Sigmoid colon (tissue), 7 donors: ENCODE measurements at places on chromosomes 5 and 9.

GRCh38 chr5:51387884-51388275 lies 4.6 kb downstream of the ISL1 start:
- H3K27me3 ChIP-seq: peaks cover 14% of the 10 kb centered on the region
- no peaks in the 10 kb centered on the region for H3K36me3 ChIP-seq
- DNase-seq: no peak
- no peak overlapping the region for H3K4me3 ChIP-seq

DNA sequence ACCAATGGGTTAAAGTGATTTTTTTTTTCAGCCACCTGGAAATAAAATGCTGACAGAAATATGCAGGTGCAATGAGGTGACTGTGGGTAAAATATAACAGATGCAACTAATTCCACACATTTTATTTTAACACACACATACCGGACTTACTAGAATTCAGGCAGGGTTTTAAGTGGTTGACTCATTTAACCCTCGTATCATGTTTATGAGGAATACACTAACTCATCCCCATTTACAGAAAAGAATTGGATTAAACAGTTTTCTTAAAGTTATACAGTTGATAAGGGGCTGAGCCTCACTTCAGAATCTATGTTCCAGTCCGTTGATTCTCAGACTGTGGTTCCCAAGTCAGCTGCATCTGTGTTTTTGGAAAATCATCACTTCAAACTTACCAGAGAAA lies 207.5 kb downstream of the CHSY3 start:
- H3K36me3 ChIP-seq: no peaks in the 10 kb centered on the region
- no peak overlapping the region for H3K4me3 ChIP-seq

DNA sequence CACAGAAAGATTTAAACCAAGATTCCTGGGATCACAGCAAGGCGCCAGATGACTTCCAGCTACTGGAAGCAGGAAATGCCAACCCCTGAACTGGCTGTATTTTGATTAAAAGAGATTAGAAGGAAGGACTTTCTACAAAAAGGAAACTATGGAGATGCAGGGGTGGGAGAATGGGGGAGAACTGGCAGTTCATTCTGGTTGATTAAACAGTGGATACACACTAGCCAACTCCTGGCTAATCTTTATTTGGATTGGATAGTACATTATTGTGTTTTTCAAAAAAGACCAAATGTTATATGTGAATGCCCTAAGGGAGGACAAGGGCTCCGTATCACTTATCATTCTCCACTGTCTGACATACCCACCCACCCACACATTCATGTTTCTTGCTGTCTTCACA lies 93.2 kb downstream of the CDO1 start:
- no peaks in the 10 kb centered on the region for H3K27me3 ChIP-seq
- H3K4me1 ChIP-seq: no peaks in the 10 kb centered on the region
- H3K27ac ChIP-seq: no peak overlapping the region
- H3K36me3 ChIP-seq: no peaks in the 10 kb centered on the region
- H3K4me3 ChIP-seq: no peak overlapping the region

GRCh38 chr5:133700251-133700650 lies 87.9 kb upstream of the FSTL4 start:
- H3K4me1 ChIP-seq: no peaks in the 10 kb centered on the region
- H3K27me3 ChIP-seq: no peaks in the 10 kb centered on the region
- no peak overlapping the region for H3K4me3 ChIP-seq
- no peak overlapping the region for H3K27ac ChIP-seq
- no peaks in the 10 kb centered on the region for H3K36me3 ChIP-seq
- DNase-seq: peak; percentile 24

DNA sequence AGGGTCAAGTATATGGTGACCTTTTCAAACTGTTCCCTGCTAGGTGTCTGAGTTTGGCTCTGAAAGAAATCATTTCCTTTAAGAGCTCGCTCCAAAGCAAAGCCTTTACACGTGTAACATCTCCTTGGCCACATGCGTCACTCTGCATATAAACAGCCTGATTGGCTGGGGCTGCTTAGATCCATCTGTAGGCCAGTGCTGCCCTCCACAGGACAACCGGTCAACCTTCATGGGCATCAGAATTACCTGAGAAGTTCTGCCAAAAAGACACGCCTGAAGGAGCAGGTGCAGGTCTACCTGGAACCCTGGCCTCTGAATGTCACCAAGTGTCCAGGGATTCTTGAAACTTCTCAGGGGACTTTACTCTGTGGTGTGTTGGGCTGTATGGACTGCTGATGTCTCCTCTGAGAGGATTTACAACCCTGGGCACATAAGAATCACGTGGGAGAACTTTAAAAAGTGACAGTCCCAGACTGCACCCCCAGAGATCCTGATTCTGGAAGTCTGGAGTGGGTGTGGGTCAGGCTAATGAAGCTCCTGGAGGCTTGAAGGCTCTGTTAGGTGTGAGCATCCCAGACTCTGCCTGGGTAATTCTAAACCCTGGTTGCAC lies 497.6 kb downstream of the GADD45G start:
- H3K4me1 ChIP-seq: no peaks in the 10 kb centered on the region
- H3K27ac ChIP-seq: no peak overlapping the region
- no peak overlapping the region for H3K4me3 ChIP-seq
- no peaks in the 10 kb centered on the region for H3K27me3 ChIP-seq
- DNase-seq: peak; percentile 94

GRCh38 chr9:93244510-93245436 lies 60.8 kb downstream of the WNK2 start:
- no peak overlapping the region for H3K27ac ChIP-seq
- H3K4me3 ChIP-seq: no peak overlapping the region
- no peaks in the 10 kb centered on the region for H3K4me1 ChIP-seq
- H3K27me3 ChIP-seq: no peaks in the 10 kb centered on the region
- DNase-seq: no peak

GRCh38 chr9:91810286-91810905 lies 139.6 kb downstream of the ROR2 start:
- H3K4me1 ChIP-seq: peaks cover 80% of the 10 kb centered on the region
- no peaks in the 10 kb centered on the region for H3K36me3 ChIP-seq
- DNase-seq: peak; percentile 57
- H3K27me3 ChIP-seq: no peaks in the 10 kb centered on the region
- H3K27ac ChIP-seq: peak overlapping the region; percentile 84
- H3K4me3 ChIP-seq: no peak overlapping the region

- H3K27me3 ChIP-seq: no peaks in the 10 kb centered on the region
- DNase-seq: no peak
- H3K36me3 ChIP-seq: no peaks in the 10 kb centered on the region
- no peak overlapping the region for H3K4me3 ChIP-seq
- no peak overlapping the region for H3K27ac ChIP-seq
- no peaks in the 10 kb centered on the region for H3K4me1 ChIP-seq
These were observed 938.3 kb upstream of the PTPRD start for GRCh38 chr9:11551106-11551505.

DNA sequence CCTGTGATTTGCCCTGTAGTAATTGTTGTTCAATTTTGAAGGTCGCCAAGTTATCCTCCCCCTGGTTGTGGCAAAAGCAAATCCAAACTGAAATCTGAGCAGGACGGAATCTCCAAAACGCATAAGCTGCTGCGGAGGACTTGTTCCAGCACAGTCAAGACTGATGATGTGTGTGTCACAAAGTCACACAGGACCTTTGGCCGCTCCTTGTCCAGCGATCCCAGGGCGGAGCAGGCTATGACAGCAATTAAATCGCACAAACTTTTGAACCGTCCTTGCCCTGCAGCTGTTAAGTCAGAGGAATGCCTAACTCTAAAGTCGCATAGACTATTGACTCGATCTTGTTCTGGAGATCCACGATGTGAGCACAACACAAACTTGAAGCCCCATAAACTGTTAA lies 128.4 kb downstream of the PARP8 start:
- H3K27me3 ChIP-seq: no peaks in the 10 kb centered on the region
- H3K27ac ChIP-seq: no peak overlapping the region
- DNase-seq: no peak
- H3K4me1 ChIP-seq: no peaks in the 10 kb centered on the region
- peaks cover 3% of the 10 kb centered on the region for H3K36me3 ChIP-seq

GRCh38 chr5:621341-621761 lies 9.2 kb downstream of the CEP72 start:
- H3K4me1 ChIP-seq: no peaks in the 10 kb centered on the region
- H3K27me3 ChIP-seq: no peaks in the 10 kb centered on the region
- peak; percentile 46 for DNase-seq
- H3K4me3 ChIP-seq: no peak overlapping the region
- no peak overlapping the region for H3K27ac ChIP-seq
- H3K36me3 ChIP-seq: peaks cover 9% of the 10 kb centered on the region

DNA sequence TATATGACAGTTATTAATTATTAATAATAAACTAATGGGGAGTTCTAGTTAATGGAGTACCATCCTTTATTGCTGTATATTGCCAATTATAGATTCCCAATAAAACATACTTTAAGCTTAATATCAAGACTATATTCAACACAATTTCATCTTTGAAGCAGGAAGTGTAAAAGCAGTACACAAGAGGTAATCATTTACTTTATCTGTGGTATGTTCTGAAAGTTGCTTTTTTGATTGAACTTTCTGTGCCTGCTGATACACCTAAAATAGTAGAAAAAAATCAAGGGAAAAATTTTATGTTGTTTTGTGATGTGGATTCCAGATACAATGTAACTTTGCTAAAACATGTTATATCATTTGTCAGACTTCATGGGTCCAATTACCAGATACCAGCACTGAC lies 58.0 kb downstream of the ACO1 start:
- H3K36me3 ChIP-seq: peaks cover 80% of the 10 kb centered on the region
- no peak overlapping the region for H3K27ac ChIP-seq
- H3K27me3 ChIP-seq: no peaks in the 10 kb centered on the region
- no peak for DNase-seq
- H3K4me3 ChIP-seq: no peak overlapping the region

GRCh38 chr5:90902651-90903386 lies 344.2 kb downstream of the ADGRV1 start:
- no peaks in the 10 kb centered on the region for H3K4me1 ChIP-seq
- H3K27ac ChIP-seq: no peak overlapping the region
- H3K27me3 ChIP-seq: no peaks in the 10 kb centered on the region
- no peak overlapping the region for H3K4me3 ChIP-seq

GRCh38 chr9:3477236-3477834 lies 48.5 kb downstream of the RFX3 start:
- H3K27me3 ChIP-seq: no peaks in the 10 kb centered on the region
- no peak overlapping the region for H3K27ac ChIP-seq
- no peak for DNase-seq
- no peaks in the 10 kb centered on the region for H3K4me1 ChIP-seq
- H3K4me3 ChIP-seq: no peak overlapping the region
- H3K36me3 ChIP-seq: no peaks in the 10 kb centered on the region

DNA sequence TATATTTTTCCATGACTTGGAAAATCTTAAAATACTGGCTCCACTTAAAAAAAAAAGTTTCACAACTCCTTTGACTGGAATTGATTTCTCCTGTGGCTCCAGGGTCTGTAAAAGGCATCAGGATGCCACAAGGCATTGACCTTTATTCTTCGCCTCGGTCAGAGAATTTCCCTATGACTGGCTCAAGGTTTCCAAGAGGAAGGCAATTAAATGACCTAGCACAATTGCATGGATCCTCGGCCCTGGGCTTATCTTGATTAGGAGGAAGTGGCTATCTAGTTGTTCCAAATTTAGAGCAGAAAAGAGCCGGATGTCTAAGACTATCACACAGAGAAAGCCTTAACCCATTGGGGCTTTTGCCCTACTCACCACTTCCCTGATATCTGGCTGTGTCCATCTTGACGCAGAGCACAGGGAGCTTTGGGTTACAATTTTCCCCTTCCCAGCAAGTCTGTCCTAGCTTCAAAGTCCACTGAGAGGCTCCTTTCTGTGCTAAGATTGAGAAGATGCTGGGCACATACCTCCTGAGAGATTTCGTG lies 56.9 kb upstream of the COL15A1 start:
- peak overlapping the region; percentile 29 for H3K27ac ChIP-seq
- H3K4me1 ChIP-seq: no peaks in the 10 kb centered on the region
- H3K36me3 ChIP-seq: no peaks in the 10 kb centered on the region
- H3K27me3 ChIP-seq: no peaks in the 10 kb centered on the region
- DNase-seq: no peak

DNA sequence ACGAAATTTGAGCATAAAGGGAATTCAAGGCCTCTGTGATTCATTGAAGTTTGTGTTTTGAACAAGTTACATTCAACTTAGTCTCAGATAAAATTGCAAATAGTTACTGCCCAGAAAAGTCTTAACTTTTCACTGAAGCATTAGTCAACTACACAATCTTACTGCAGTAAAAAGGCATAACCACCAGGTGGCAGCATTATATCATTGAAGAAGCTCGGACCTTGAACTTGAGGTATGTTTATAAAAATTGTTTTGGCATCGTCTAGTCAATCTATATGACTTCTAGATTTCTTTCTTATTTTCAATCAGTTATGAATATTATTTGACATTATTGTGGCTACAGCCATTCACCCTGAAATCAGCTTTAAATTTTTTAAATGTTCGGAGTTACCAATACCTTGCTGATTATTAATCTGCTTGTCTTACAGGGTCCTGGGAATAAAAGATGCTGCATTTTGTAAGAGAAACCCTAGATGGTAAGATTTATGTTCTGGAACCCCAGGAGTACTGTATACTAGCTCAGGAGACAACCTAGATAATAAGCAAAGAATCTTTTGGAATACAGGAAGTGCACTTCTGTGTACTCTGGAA lies 83.9 kb upstream of the GRAMD2B start:
- H3K27me3 ChIP-seq: no peaks in the 10 kb centered on the region
- H3K27ac ChIP-seq: no peak overlapping the region
- no peak for DNase-seq
- no peak overlapping the region for H3K4me3 ChIP-seq

DNA sequence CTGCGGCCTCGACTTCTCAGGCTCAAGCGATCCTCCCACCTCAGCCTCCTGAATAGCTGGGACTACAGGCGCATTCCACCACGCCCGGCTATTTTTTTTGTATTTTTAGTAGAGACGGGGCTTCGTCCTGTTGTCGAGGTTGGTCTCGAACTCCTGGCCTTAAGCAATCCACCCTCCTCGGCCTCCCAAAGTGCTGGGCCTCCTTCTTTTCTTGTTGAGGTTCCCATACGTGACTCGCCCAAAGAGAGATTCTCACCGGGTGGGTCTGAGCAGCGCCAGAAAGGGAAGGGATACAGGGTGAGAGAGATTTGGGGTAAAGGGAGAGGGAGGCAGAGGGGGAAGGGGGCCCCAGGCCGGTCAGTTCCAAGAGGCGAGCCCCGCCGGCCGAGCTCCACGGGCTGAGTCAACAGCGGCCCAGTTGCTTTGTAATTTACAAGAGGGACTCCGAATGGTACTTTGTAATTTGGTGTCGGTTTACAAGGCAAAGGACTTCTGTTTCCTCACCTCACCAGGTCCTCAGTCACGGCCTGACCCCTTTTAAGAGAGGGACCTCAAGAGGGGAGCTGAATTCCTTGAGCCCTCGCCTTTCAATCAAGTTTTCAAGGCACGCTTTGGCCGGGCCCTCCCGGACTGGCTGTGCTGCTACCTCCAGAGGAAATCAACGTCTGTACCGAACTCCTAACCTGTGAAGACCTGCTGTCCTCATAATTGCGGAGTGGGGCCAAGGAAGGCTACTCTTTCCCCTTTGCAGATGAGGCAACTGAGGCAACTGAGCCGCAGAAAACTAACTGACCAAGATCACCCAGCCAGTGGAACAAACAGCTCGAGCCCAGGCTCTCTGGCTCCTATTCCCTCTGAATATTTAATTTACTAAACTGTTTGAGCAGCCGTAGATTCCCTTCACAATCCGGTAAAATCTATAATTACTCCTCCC lies 3.3 kb upstream of the DMRT2 start:
- peak overlapping the region; percentile 37 for H3K4me3 ChIP-seq
- peaks cover 60% of the 10 kb centered on the region for H3K4me1 ChIP-seq
- H3K27ac ChIP-seq: no peak overlapping the region
- H3K36me3 ChIP-seq: no peaks in the 10 kb centered on the region

- no peaks in the 10 kb centered on the region for H3K4me1 ChIP-seq
- no peak overlapping the region for H3K27ac ChIP-seq
- no peaks in the 10 kb centered on the region for H3K27me3 ChIP-seq
- no peaks in the 10 kb centered on the region for H3K36me3 ChIP-seq
These were observed 252.9 kb upstream of the SLC24A2 start for GRCh38 chr9:20041697-20042081.

- DNase-seq: no peak
- peaks cover 13% of the 10 kb centered on the region for H3K27me3 ChIP-seq
- H3K4me3 ChIP-seq: no peak overlapping the region
- no peaks in the 10 kb centered on the region for H3K36me3 ChIP-seq
These were observed 51.4 kb upstream of the IRX2 start for GRCh38 chr5:2802693-2803365.
